ENCODE measurements at places on chromosomes 1 and 21. TPM values are rescaled to one million over a fixed set of nuclear protein-coding genes. Genes with fewer than 3 reads are reported as not detected.

The SPRR2F gene
- not detected for total RNA-seq

The NMNAT2 gene
- 0.47 TPM for total RNA-seq

The SCCPDH gene
- total RNA-seq: 43.4 TPM

The COA6 gene
- 80.0 TPM for total RNA-seq

The FCRL6 gene
- not detected for total RNA-seq

The OR2L5 gene
- not detected for total RNA-seq

The RNASEL gene
- 2.0 TPM for total RNA-seq

The ERVH48-1 gene
- total RNA-seq: not detected

The CCDC181 gene
- total RNA-seq: 0.11 TPM
